ENCODE measurements at places on chromosomes 4 and X.

GRCh38 chrX:17836830-17837229 lies 24.3 kb downstream of the RAI2 start:
- DNase-seq, result no peak

GRCh38 chr4:23861897-23862296 lies 27.9 kb downstream of the PPARGC1A start:
- no peak for DNase-seq

GRCh38 chrX:107857837-107858236 lies 32.2 kb downstream of the MID2 start:
- no peak for DNase-seq

- DNase-seq, result no peak
These were observed 93.3 kb upstream of the ARSJ start for GRCh38 chr4:114072781-114073180.

- no peak for DNase-seq
These were observed 1.3 kb downstream of the SLC6A8 start for GRCh38 chrX:153688911-153689590.

DNA sequence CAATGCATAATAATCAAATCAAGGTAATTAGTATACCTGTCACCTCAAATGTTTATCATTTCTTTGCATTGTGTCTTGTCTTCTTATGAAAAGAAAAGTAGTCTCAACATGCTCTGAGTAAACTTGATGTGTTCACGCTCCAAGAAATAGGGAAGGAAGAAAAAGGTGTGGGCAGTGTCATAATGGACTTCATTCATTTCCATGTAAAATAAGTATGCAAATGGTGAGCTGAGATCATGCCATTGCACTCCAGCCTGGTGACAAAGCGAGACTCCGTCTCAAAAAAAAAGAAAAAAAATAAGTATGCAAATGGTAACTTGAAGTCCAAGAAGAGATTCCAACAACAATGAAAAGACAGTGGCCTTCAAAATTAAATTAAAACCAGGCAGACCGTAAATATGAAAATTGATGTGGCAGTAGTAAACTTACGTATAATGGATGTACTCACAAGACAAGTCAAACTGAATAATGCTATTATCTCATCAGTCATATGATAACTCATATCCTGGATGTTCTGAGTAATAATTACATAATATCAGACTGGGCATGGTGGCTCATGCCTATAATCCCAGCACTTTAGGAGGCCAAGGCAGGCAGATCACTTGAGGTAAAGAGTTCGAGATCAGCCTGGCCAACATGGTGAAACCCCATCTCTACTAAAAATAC lies 6.0 kb upstream of the CWH43 start:
- no peak for DNase-seq

GRCh38 chrX:119573840-119574393 lies 446 bp upstream of the UBE2A start:
- no peak for DNase-seq

- no peak for DNase-seq
These were observed 214.6 kb upstream of the FAM241A start for GRCh38 chr4:111930659-111931058.

- no peak for DNase-seq
These were observed 349.9 kb upstream of the KLF3 start for GRCh38 chr4:38313999-38314561.

DNA sequence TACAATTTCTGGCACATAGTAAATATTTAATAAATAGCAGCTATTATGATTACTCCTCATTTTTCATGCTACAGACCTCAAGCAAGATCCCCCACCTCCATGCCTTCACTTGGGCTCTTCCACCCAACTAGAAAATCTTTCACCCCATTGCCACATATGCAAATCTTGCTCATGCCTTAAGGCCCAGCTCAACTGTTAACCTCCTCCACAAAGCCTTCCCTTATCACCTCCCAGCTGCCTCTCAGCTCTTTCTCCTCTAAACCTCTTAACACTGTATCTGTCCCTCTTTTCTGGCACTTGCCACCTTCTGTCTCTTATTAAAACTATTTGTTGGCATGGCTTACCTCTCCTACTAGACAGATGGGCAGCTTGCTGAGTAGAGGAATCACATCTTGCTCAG lies 51.5 kb downstream of the PJA1 start:
- DNase-seq, result no peak

- no peak for DNase-seq
These were observed 107.4 kb downstream of the FAM13A start for GRCh38 chr4:88949605-88950004.

DNA sequence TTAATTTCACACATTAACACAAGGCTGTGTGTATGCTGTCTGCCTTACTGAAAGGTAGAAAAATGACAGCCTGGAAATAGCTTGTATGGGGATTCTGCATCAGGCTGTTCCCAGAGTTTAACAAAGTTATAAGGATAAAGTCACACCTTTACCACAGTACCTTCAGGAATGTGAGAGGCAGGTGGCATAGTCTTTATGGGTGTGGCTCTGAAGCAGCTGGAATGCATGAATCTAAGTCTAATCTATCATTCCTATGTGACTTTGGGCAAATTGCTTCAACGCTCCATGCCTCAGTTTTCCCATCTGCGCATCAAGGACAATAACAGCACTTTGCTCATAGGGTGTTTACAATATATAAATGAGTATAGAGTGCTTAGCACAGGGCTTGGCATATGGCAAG lies 84.2 kb upstream of the EGFL6 start:
- DNase-seq, result no peak

DNA sequence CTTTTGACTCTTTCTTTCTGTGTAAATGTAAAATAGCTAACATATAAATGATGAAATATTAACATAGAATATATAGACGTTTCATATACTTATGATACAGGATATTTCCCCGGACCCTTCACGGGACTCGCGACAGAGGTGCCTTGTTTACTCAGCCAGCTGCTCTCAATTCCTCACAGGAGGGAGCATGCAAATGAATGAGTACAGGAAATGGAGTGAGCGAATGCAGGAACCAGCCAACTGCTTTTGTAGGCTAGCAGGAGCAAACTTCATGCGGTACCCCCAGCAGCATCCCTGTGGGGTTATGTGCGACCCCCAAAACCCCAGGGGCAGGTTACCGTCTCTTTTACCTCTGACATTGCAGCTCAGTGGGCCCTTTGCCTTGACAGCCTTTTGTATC lies 110.3 kb upstream of the PDHA2 start:
- DNase-seq, result no peak

DNA sequence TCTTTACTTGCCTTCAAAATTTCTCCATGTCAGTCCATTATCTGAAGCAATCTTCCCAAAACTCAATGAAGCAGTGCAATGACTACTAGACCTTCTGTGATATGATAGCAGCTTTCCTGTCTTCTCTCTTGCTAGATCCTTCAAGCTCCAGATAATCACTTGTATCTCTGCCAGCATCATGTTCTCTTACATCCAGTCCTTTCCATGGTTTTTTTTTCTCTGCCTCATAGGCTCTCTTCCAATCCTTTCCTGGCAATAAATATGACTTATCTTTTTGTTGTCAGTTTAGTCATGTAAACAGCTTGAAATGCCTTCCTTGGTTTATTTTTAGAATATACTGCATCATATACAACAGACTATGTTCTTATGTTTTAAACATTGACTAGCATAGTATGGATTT lies 193.5 kb downstream of the CFAP299 start:
- no peak for DNase-seq

GRCh38 chr4:163959932-163960331 lies 465.4 kb downstream of the TMA16 start:
- no peak for DNase-seq

DNA sequence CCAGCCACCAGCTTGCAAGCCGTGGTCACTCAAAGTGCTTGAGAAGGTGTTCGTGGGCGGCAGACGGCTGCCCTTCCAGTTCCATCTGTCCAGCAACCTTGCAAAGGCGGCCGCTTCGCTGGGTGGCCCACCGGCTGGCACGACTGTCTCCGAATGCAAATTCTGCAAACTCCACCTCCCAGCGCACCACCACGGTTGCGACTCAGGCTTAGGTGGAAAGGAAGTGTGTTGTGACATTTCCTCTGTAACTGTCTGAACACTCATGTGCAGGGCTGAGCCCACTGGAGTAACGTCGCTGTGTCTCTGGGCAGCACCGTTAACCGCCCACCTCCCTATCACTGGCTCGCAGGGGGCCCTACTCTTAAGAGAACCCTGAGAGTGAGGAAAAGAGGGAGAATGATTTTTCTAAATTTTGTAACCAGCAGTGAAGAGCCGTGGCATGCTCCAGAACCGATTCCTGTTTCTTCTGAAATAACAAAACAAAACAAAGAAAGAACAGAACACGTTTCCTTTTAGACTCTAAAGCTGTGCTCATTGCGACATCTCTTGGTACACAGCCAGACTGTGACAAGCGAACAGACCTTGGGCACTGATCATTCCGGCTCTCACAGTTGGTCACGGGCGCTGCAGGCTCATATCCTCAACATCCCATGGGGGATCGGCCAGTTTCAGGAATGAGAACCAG lies at the start of gene P2RY8:
TSS of gene P2RY8 (minus strand) at position 155 of the 685 bp plus-strand sequence. CDS start 70,627 bp downstream, outside the sequence.
- peak; percentile 74 for DNase-seq

GRCh38 chr4:20356565-20356964 lies 104.9 kb downstream of the SLIT2 start:
- no peak for DNase-seq

DNA sequence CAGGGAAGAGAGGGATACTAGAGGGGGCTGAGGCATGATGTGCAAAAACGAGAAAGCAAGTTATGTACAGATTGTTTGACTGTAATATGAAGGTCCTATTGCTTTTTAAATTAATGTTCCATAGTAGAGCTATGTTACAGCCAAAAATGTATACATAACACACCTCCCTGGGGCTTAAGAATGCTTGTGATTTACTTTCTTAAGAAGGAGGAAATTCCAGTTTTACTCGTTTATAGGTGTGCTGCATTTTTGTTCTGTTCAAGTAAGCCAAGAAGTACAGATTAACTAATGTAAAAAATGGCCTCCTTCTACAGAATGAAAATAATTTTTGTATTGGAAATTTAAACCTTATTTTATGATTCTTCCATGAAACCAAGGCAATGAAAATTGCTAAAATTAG lies 614.4 kb upstream of the NR3C2 start:
- no peak for DNase-seq

- no peak for DNase-seq
These were observed 1.4 kb downstream of the FGF13 start for GRCh38 chrX:138709886-138710791.

DNA sequence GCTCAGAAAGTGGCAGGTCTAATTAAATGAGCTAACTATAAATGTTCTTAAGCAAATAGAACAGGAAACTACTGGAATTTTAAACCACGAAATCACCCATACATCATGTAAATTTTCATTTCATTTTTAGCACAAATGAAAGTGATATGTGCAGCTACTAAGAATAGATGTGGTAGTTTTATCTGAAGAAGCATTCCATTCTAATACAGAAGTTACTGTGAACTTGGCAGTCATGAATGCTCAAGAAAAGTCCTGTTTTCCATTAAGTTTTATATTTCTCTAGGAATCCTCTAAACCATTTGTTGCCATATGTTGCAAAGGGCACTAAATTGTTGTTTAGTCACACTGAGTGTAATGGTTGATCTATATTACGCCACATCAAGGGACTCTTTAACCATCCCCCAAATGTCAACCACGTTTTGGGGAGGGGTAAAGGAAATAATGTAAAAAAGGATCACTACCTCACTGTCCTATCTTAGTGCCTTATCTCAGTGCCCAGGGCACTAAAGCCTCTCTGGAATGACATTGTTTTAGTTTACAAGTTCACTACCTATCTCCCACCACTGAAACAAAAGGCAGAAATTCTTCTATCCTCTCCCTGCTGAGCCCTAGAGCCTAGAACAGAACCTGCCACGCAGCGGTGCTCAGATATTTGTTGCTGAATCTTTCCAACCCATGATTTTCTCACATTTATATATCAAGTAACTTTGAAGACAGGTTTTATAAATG lies 118.0 kb downstream of the SHISA3 start:
- DNase-seq, result no peak

- no peak for DNase-seq
These were observed 55.4 kb downstream of the NPNT start for GRCh38 chr4:105950701-105951100.

- no peak for DNase-seq
These were observed 351.5 kb upstream of the MAD2L1 start for GRCh38 chr4:120418146-120418545.

DNA sequence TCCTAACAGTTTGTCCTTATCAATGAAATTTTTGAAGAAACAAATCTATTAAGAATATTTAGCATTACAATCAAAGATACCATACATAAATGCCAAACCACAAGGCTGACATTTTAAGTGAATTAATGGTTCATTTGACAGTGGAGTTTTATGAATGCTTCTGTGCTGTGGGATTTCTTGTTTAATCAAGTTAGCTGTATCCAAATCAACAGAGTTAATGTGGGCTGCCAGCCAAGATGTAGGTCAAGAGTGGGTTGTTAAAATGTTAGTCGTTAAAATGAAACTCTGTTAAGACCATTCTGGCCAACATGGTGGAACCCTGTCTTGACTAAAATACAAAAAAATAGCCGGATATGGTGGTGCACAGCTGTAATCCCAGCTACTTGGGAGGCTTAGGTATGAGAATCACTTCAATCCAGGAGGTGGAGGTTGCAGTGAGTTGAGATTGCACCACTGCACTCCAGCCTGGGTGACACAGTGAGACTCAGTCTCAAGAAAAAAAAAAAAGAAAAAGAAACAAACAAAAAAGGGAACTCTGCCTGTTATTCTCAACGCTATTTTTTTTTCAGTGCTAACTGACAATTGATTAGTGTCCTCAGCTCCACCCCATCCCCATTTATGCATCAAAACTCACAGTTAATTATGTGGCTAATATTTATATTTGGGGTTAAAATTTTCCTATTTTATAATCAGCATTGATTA lies 20.2 kb downstream of the GPAT3 start:
- no peak for DNase-seq

Data from effector memory CD8-positive, alpha-beta T cell (primary cell).